Spinal cord (tissue), 10 donors: ENCODE measurements at places on chromosomes 1 and 21. TPM values are rescaled to one million over a fixed set of nuclear protein-coding genes. Genes with fewer than 3 reads are reported as not detected.

The SEMA4A gene
- 8.2 TPM for total RNA-seq

The TNFRSF8 gene
- total RNA-seq, result 0.20 TPM

The ARMH1 gene
- total RNA-seq, result 6.3 TPM

The OLFML3 gene
- 343 TPM for total RNA-seq

DNA sequence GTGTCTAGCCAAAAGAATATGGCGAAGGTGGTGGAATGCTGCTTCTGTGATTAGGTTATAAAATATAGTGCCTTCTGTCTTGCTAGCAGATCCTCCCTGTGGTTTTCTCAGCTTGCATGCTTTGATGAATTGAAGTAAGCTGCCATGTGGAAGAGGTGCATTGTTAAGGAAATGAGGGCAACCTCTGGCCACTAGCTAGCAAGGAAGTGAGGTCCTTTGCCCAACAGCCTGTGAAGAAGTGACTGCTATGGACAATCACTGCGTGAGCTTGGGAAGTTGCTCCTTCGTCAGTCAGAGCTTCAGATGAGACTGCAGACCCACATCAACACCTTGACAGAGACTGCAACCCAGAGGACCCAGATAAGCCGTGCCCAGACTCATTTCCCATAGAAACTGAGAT, 109.4 kb downstream of the GIPC2 start:
- no peak for DNase-seq

GRCh38 chr1:98157524-98158313, 236.9 kb upstream of the DPYD start:
- DNase-seq, result no peak

DNA sequence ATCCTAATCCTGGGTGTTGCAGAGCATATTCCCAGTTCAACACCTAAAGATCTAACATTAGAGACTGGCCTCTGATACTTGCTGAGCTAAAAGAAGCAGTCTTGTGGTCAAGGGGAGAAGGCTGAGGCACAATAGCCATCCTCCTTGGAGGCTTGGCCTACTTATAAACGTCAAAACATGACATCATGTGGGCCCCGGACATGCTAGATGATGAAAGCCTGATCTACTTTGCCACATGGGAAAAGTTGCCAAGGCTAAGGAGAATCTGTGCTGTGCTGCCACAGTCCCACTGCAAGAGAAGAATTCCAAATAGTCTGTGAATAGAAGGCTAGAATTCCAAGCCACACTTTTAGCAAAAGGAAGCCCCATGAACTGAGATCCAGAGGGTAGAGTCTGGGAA, 43.9 kb upstream of the SAMD13 start:
- DNase-seq, result no peak

GRCh38 chr21:34743831-34744230, 75.0 kb downstream of the CLIC6 start:
- no peak for DNase-seq
